Tibial nerve (tissue), 4 donors: ENCODE measurements at places on chromosomes 6 and 20. TPM values are rescaled to one million over a fixed set of nuclear protein-coding genes. Genes with fewer than 3 reads are reported as not detected.

- peak; percentile 75 for DNase-seq
Measured at GRCh38 chr6:44219053-44219814, 2.5 kb downstream of the MYMX start.

DNA sequence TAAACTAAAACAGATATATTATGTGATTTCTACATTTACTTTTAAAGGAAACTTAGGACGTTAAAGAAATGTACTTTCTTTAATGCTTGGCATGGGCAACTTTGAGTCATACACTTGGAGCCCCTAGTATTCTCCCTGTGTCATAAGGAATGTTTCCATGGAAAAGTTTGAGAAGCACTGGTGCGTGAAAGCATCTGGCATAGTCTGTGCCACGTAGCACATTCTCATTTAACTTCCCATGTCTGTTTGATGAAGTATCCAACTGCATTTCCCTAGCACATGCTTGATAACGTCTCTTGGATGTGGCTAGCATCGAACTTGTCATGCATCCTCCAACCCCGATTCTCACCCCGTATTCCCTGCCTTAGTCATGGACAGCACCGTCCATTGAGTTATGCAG is 172.0 kb downstream of the TBC1D7 start:
- no peak for DNase-seq

DNA sequence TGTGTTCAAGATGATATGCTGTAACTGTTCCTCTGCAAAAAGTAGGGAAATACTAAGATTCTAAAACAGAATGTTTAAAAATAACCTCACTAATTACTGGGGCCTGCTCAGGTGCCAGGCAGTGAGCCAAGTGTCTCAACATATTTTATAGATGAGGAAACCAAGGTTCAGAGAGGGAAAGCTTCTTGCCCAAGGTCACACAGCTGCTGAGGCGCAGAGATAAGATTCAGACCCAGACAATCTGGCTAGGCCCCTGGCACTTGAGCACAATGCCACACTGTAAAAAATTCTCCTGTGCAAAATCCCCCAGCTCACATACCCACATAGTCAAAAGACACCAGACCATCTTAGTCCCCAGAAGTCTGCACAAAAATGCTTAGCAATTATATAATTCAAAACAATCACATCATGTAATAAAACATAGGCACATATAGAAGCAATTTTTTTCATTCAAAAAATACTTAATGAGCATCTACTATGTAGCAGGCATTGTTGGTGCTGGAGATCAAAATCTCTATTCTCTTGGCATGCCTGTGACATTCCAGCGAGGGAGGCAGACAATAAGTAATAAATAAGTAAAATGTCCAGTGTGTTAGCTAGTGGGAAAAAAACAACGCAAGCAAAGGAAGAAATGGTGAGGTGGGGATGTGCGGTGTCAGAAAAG is 10.3 kb downstream of the PREX1 start:
- no peak for DNase-seq

- DNase-seq: no peak
Measured at GRCh38 chr6:37546141-37546871, 46.6 kb upstream of the CCDC167 start.

DNA sequence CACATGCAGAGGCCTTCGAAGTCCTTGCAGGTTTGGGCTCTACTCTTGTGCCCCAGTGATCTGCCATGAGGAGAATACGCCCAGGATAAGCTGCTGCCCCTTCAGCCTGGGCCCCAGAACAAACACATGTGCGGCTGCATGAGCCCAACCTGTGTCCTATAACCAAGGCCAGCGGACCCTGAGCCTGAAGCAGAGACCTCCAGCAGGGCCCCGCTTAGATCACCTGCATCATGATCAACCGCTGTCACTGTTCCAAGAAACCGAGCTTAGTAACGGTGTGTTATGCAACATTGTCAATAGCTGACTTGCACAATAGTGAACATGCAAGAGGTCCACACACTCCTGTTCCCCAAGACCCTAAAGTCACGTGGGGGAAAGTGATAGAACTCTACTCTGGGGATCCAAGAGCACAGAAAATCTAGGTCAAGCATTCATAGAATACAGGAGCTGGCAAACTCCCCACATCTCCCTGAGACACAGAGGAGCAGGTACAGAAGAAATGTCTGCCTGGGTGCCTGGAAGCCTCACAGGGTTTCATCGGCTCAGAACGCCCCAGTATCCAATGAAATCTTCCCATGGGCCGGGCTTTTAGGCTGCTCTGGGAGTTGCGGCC is 136.2 kb downstream of the BMP7 start:
- no peak for DNase-seq

- DNase-seq: no peak
Measured at GRCh38 chr6:30724906-30725667, 4.9 kb downstream of the TUBB start.

GRCh38 chr6:44258921-44259320 is 1.6 kb upstream of the SLC35B2 start:
- no peak for DNase-seq

DNA sequence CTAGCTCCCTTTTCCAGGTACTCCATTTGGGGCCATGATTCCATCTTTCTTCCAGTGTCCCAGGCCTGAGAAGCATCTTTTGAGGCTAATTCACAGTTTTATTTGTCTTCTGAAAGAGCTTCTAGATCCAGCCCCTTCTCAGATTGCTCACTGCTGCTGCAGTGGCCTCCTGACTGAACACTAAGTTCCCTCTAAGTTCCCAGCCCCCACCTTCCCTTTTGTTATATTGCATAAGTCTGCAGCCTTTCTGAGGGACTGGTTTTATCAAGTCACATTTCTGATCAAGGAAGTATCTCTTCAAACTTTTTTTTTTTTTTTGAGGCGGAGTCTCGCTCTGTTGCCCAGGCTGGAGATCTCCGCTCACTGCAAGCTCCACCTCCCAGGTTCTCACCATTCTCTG is 10.7 kb downstream of the MAPRE1 start:
- DNase-seq: peak; percentile 64

DNA sequence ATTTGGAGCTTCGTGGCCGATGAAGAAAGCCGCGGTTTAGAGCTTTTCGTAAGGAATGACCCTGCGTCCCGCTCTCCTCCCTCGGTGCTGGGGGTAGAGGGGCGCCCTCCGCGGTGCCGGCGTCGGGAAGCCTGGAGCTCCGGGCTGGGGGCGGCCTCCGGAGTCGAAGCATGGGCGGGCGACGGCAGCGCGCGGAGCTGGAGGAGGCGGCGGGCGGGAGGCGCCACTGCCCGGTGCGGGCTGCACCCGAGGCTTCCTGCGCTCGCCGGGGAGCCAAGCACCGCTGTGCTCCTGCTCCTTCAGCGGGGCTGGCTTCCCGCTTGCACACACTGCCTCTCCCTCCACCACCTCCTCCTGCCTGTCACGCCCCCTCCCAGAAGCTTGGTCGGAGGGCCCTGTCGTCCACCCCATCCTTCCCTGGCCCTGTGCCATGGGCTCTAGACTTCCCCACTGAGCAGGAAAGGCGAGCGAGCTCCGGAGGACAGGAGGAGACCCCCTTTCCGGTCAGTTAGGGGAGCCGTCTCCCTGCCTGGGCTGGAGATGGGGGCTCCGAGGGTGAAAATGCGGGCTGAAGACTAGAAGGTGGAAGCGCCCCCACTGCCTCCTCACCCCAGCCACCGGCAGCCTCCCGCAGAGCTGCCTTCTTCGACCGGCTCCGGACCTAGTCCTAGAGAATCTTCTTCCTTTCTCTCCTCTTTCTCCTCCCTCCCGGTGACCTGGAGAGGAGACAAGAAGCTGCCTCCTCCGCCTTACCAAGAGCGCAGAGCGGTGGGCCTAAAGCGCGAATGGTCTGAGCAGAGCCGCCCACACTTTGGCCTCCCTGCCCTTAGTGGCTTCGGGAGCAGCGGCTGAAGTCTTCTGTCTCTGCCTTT is 1.8 kb downstream of the CDH4 start:
- no peak for DNase-seq

DNA sequence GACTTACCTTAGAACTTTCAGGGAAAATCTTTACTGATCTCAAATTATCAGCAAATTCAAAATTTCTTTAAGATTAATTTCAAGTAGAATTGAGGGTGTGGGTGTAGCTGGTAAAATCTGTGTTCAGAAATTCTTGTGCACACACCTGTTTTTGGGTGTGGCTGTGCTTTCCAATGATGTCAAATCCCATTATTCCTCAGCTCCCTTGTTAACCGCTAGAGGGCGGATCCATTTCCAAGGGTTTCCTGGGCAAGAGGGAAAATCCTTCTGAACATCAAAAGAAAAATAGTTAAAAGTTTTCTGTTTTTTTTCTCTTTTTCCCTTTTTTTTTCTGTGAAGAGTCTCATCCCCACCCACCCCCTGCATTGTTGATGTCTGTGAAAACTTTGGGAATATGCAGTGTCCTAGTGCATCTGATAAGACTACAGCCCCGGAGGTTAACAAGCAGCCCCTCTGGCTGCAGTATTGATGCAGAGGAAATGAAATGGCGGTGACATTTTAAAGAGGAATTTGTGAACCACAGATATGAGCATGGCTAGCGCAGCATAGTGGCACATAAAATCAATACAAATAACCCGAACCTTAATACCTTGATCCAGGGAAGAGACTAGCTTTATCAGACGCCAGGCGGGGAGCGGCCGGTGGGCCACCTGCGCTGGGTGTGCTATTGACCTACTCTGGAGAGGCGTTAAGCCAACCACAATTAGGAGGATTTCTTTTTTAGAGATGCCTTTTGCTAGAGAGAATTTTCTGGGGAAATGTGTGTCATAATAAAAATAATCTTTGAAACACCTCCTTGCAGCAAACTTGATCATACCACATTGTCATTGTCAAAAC is 130.9 kb downstream of the FOXA2 start:
- DNase-seq: no peak

The ZSCAN23 gene
- total RNA-seq: 1.5 TPM

DNA sequence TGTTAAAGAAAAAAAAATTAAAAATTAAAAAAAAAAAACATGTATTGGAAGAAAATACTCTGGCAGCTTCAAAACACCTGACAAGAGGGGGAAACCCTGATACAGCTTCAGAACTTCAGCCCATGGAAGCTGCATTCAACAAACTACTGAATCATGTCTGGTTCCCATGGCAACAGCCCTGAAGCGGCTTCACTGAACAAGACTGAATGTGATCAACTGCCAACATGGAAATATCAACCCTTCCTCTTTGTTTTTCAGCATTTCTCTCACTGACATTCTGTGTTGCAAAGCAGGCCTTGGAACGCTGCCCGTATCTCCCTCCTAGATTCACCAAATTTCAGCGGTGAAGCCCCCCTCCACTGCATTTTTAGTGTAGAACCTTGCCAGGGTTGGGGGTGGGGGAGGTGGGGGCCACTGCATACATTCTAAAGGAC is 91.3 kb upstream of the SHLD1 start:
- peak; percentile 65 for DNase-seq

GRCh38 chr20:44027343-44028002 is 112.8 kb downstream of the TOX2 start:
- DNase-seq: no peak

DNA sequence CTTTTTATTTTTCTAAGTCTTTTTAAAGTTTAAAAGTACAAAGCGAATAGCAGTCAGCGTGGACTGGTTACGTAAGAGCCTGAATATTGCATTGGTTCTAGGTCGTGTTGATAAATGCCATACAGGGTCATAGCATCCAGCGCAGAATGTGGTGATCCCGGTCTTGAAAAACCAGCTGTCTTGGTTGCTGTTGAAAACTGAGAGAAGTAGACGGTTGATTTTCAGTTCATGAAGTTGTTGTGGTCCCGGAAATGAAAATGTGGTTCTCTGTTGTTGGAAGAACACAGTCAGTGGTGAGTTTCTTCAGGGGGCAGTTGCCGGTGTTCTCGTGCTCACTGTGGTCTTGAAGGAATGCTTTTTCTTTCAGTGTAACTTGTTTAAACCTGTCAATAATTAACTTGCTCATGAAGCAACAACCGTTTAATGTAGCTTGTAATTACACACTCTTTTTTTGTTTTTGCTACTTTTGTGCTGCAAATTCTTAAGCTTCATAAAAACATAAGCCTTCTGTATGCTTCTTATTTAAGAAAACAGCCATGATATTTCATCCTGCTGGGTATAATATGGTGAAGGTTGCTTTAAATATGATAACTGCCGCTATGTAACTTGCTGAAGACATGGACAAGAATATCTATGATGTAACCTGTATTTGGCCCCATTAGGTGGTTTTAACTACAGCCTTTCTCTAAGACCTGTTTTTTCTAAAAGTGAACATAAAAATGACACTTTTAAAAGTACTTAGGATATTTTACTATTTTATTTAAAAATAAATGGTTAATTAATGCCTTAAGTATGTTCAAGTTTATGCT is 64.8 kb upstream of the KIF25 start:
- DNase-seq: no peak

- no peak for DNase-seq
Measured at GRCh38 chr6:12034349-12034748, 22.2 kb downstream of the HIVEP1 start.

The PRR3 gene
- 9.0 TPM for total RNA-seq
